NCI-H526 (cell line): ENCODE measurements at places on chromosomes 12 and 14.

DNA sequence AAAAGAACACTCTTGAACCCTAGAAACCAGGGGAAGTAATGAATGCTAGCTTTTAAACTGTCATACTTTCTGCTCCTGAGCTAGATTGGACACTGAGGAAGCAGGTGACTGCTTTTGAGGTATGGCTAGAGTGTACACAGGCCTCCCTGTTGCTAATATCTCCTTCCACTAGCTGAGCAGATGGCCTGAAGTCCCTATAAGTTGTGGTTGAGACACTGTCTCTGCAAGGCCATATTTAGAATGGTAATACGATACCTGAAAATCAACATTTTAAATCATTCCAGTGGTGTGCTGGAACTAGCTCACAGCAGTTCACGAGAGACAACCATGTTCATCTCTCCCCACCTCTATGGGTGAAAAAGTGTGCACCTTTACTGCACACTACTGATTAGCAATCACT is 46.4 kb upstream of the BMP4 start:
- peak; percentile 19 for DNase-seq

- DNase-seq, result no peak
These were observed 51.1 kb upstream of the SLC8A3 start for GRCh38 chr14:70239802-70240201.

DNA sequence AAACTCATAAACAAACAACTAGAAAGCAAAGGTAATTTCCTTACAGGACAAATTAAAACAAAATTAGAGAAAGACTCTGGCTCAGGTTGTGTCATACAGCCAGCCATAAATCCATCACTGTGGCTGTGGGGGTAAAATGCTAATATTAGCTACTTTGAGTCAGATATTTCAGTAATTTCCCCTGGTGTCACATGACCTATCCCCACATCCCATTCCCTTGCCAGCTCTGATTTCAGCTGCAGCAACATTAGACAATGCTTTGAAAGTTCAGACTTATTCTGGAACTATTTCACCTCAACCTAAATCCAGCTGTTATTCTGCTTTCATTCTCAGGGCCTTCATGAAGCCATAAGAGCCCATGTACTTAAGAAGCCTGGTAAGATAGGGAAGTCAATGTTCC is 55.3 kb downstream of the RPL10L start:
- DNase-seq, result no peak

GRCh38 chr12:8596561-8596960 is 16.1 kb downstream of the AICDA start:
- no peak for DNase-seq

GRCh38 chr14:72515779-72516770 is 377.8 kb downstream of the DPF3 start:
- no peak for DNase-seq

GRCh38 chr12:67732857-67733256 is 84.3 kb downstream of the DYRK2 start:
- no peak for DNase-seq

GRCh38 chr12:862303-862911 is 87.1 kb downstream of the RAD52 start:
- DNase-seq, result no peak

GRCh38 chr12:131827961-131828534 is at the start of gene MMP17:
Gene MMP17 (plus strand): TSS chr12:131828393. CDS start chr12:131828495, 102 bp downstream.
- peak; percentile 90 for DNase-seq

DNA sequence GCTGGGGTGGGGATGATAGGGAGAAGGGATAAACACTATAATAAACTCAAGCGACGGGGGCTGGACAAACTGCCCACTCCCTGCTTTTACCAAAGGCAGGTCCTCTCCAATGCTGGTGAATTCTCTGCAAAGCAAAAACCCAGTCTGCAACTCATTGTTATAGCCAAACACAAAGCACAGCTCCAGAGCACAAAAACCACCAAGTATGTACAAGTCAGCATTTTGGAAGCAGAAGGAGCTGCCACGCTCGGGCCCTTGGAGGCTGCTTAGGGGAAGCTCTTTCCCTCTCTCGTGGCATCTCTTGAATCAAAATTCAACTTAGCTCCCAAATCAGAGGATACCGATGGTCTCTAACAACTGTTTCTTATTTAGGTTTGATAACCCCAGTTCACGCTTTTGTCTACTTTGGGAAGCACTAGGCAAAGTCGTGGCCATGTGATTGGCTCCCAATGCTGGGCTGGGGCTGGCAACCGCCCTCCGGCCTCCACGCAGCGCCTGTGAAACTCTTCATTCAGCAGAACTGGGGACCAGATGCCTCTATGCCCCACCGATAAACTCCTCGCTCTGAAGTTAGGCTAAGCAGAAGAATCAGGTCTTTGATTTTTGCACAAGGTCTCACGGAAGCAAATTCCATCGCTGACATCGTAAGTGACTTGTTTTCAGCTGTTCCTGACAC is 158.5 kb upstream of the FOXN3 start:
- no peak for DNase-seq

DNA sequence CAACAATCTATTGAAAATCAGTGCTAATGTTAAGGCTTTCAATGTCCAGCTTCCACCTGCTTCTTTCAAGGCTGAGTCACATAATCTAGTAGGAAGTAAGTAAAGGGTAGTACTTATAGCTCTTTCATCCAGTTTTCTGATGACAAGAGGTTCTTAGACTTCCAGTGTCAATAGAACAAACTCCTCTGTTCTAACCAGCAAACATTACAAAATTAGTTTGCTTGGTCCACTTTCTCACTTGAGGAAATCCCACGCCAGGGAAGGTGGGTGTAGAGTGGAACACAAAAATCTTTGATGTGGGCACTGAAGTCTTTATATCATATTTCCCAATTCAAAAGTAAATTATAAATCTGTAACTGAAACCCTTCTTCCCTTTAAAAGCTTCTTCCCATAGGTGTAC is 2.6 kb downstream of the NPC2 start:
- DNase-seq, result no peak

DNA sequence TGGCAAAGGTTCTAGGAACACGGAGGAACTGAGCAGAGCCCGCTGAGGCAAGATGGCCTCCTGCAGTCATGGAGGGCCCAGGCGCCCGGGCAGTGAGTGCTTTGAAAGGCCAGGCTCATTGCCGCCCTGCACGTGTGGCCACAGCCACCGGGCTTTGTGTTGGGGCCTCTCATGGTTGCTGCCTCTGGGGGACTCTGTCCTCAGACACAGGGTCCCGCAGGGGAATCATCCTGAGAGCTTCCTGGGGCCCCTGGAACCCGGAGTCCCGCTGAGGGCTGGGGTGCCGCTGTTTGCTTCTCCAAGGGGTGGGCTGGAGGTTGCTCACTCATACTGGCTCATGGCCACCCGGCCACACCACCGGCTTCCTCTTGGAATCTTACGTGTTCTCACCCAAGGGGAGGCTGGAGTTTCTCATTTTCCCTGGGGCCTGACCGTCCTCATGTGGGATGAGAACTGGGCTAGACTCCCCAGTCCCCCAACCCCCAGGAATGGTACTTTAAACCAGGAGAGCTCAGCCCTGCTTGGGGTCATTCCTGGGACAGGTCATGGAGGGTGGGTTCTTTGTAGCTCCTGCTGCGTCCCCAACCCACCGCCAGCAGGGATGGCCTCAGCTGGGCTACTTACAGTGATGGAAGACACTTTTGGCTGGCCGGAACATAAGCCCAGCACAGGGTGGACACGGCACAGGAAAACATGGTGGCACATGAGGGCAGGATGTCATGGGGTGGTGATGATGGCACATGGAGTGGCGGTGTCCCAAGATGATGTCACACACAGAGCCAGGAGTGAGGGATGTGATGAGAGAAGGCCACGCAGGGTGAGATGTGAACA is 21.1 kb upstream of the LRTM2 start:
- DNase-seq, result no peak

- DNase-seq, result peak; percentile 60
These were observed 48.7 kb upstream of the LALBA start for GRCh38 chr12:48618541-48618940.

- no peak for DNase-seq
These were observed 56.5 kb upstream of the PPFIA2 start for GRCh38 chr12:81815611-81816010.

DNA sequence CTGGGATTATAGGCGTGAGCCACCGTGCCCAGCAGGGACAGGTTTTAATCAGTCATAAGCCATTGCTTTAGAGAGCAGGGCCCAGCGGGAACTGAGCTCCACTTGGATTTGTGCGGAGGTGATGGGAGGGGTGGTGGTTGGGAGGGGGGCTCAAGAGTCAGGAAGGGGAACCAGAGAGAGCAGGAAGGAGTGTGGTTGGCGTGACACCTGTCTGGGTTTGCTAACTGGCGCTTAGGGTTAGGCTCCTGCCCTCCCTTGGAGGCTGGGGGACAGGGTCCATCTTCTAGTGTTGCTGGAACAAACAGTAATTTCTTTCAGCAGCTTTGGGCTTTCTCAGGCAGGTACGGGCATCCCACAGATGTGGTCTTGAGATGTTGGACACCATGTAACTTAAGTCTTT is 7.5 kb upstream of the ALDH2 start:
- DNase-seq, result no peak

- no peak for DNase-seq
These were observed 415.4 kb downstream of the ZFP36L1 start for GRCh38 chr14:68377459-68377858.

DNA sequence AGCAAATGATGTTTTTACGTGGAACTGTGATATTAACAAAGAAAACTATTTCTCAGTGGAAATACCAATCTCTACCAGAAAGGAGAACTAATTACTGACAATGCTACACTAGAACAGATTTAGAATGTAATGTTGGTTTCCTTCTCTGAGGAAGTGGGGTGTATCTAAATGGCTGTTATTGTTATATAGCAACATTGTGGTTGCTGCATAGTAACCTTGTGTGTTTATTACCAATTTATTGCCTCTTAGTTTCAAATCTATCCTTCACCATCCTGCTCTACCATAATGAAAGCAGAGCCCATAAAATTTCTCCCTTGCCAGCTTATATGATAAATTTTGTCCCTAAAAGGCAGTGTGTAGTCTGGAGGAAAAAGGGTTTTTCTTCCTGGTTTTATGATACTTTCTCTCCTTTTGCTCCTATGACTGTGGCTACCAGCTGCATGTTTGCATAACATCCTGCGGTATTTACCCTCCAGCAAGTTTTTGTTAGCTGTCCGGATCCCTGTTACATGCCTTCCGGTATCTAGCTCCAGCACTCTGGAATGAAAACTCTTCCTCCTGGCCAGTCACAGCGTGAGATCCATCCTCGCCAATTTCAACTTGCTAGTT is 5.7 kb upstream of the KLRK1 start:
- DNase-seq, result peak; percentile 48

GRCh38 chr14:70642303-70643235 is 853 bp downstream of the TTC9 start:
- peak; percentile 61 for DNase-seq

GRCh38 chr12:113589437-113589836 is 117.8 kb upstream of the LHX5 start:
- no peak for DNase-seq

- DNase-seq, result no peak
These were observed 5.5 kb upstream of the HVCN1 start for GRCh38 chr12:110694330-110694901.

GRCh38 chr14:93050761-93051160 is 65.0 kb downstream of the ITPK1 start:
- no peak for DNase-seq

- no peak for DNase-seq
These were observed 23.2 kb downstream of the LRRK2 start for GRCh38 chr12:40248034-40248433.

- DNase-seq, result peak; percentile 44
These were observed 23.9 kb downstream of the ATF7 start for GRCh38 chr12:53602176-53602864.

DNA sequence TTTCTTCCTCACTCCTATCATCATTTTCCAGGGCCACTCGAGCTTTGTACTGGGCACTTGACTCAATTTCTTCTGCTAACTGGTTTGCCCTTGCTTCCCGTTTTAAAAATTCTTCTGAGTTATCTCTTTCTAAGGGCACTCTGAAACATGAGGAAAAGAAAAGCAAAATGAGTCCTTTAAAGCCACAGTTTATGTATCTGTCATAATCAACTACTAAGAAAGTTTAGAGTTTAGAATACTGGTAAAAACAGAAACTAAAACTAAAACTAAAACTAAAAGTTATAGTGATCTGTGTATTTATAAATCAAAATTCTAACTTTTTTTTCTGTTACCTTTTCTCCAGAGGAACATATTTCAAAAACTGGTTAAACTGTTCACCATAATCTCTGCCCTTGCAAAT is 79.2 kb downstream of the ATXN2 start:
- no peak for DNase-seq

DNA sequence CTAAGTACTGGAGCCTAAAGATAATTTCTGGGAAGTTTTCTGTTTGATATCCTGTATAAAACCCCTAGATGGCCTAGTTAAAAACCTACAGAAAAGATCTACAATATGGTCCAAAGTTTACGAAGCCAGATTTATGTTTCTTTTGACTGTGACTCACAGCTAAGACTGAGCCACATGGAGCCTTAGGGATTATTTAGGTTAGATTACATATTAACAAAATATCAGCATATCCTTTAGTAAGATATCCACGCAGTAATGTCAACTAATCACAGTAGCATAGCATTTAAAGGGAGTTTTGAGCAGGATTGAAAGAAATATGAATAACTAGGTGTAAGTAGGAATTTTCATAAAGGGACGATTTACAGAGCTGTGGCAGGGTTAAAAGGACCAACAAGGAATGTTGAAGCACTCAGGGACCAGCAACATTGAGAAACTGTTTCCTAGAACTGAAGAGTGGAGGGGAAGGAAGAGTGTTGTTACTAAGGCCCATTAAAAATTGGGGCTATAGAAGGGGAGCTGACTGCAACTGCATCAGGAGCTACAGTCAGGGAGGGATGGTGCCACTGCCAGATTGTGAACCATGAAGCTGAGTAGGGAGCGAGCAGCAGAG is 155.5 kb downstream of the DACT1 start:
- no peak for DNase-seq

- DNase-seq, result no peak
These were observed 11.7 kb downstream of the ITGA5 start for GRCh38 chr12:54407183-54407905.

- no peak for DNase-seq
These were observed 21.0 kb downstream of the FGD4 start for GRCh38 chr12:32420356-32420755.

- DNase-seq, result no peak
These were observed 64.8 kb upstream of the PLEKHG3 start for GRCh38 chr14:64639340-64639821.

DNA sequence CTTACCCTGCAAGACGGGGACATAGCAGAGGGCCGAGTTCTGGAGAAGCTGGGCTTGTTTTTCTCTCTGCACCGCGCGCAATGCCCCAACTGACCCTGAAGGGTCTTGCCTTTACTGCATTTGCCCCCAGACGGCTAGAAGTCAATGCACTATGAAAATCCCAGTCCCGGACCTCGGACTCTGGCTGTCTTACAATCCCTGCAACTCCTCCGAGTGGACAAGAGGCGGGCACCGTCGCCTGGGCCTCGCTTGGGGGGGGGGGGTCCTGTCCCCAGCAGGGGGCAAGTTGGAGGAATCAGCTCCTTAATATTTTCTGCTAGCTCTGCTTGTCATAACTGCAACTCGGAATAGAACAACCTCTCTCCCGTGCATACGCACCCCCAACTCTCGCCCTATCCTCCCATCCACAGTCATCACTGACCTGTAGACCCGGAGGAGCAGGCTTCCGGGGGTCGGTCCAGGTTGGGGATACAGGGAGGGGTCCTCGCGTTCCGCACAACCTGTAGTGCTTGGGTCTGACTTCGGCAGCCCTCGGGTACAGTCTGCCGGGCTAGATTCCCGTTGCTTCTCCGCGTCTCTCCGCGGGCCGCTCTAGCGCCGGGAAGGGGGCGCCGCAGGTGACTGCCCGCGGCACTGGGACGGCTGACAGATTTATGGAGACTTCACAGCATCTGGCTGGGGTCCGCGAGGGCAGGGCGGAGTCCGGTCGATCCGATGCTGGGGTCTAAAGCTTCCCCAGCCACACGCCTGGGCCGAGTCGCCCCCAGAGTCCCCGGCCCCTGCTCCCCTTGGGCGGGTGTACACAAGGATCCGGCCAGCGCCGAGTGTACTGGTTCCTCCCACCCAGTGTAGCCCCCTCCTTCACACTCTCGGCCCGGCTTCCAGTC is 3.3 kb upstream of the PAX9 start:
- DNase-seq, result no peak
